Activated T-helper 1 cell treated with Interleukin-2 at 50 U/mL for 16 hours (primary cell): ENCODE measurements at places on chromosomes 4 and X.

- DNase-seq: no peak
Observed at GRCh38 chr4:14857475-14857874, 144.8 kb upstream of the CPEB2 start.

- DNase-seq: no peak
Observed at GRCh38 chrX:104568304-104568915, 2.4 kb downstream of the IL1RAPL2 start.

DNA sequence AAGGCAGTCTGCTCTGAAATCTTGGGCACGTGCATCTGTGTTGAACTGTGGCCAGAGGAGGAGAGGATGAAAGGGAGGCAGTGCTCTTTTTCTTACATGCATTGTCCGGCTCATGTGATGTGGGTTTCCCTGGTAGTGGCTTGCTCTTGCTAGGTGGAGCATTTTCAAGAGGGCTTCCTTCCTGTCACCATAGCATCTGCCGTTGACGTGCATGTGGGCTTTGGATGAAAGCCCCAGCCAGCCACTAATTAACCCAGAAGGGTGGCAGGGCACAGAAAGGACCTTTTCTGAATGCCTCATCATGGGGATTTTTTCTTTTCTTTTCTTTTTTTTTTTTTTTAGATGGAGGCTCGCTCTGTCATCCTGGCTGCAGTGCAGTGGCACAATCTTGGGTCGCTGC is 121.3 kb downstream of the GPR143 start:
- no peak for DNase-seq

DNA sequence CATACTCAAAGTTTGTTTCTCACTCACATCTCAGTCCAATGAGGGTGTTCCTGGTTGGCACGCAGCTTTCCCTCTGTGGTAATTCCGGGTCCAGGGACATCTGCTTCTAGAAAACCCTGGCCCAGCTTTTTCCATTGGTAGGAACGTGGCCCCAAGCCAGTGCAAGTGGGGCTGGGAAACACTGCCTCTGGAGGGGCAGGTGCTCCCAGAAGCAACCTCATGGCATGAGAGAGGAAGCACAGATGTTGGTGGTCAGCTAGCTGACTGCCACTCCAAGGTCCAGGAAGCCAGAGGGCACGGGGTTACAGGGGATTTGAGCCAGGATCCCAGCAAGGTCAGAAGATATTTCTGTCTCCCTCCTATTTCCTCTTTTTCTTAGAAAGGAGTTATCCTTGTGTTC is 47.5 kb downstream of the DCTD start:
- no peak for DNase-seq

DNA sequence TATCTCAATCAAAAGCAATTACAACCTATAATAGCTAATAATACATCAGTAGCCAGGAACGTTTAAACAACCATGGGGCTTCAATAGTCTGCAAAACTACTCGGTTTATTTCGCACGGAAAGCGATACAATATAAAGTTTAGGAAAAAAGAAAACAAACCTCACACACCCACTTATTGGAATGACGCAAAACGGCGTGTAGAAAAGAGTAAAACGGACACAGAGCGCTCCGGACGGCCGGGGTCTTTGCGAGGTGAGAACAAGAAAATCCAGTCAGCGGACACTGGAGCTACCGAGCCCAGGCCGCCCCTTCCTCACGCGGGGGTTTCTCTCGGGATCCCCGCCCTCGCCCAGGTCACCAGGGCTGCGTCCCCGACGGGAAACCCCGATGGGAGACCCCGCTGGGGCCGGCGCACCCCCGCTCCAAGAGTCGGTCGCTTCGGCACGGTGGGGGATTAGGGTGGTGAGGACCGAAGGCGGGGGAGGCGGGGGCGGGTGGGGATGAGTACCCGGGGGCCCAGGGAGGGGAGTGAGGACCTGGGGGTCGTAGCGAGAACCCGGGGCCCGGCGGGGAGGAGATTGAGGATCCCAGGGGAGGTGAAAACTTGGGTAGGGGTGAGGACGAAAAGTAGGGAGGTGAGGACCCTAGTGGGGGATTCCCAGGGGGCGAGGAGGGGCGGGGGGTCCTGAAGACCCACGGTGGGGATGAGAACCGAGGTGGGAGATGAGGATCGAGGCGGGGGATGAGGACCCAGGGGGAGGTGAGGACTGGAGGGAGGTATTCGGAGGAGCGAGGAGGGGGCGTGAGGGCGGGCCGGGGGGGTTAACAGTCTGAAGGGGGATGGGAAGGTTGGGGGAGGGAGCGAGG is 737 bp downstream of the NELFA start:
- DNase-seq: no peak

GRCh38 chr4:26819478-26820095 is 41.1 kb upstream of the STIM2 start:
- DNase-seq: no peak

DNA sequence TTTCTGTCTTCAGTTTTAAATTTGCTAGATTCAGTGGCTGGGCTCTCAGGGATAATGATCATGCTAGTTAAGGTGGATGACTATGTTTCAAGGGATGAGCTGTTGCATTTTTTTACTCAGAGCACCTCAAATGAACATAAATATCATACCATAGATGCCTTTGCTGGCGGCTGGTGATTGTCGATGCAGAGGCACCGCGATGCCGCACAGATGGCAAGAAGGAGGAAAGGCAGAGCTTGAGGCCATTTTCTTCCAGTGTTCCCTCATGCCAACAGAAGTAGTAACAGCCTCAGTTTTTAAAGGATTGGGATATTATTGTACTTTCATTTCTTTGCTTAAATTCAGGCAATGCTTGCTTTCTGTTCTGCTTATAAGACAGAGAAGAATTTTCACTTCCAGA is 654.7 kb upstream of the IGFBP7 start:
- DNase-seq: no peak

DNA sequence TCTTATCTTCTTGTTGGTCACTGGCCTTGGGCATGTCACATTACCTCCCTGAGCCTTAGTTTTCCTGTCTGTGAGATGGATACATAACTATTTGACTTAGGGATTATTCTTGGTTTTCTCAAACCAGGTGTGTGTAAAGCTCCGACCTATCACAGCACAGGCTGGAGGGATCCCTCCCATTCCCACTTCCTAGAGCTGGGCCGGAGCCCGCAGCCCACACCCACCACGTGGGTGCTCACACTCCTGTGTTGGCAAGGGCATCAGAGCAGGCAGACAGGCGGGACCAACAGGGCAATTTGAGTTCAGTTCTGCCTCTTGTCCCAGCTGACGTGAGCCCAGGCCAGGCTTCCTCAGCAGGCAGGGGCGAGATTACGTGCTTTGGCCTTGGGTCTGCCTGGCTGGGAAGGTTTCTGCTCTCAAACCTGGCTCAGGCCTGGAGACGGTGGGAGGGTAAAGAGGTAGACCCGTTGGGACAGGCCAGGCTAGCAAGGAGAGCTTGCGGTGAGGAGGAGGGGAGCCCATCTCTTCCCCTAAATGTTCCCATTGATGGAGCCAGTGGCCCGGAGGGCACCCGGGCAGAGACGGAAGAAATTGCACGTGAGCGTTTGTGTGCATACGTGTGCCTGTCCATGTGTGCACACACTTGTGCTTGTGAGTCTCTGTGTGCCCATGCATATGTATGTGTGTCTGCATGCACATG is 734 bp upstream of the SH3TC1 start:
- DNase-seq: no peak

DNA sequence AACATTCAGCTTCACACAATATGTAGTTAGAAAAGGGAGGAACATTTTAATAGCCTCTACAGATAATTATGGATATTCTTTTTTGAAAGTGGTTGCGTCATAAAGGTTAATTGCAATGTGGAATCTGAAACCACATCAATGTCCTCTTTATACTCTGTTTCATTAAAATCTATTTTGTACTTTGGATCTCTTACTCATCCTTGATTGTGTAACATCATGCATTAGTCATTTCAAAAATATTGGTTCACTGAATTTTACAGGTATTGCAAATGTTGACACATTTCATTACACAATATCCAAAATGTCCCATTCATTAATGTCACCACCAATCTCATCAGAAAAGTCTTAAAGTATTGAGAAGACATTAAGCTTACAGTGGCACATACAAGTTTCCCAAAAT is 62.7 kb upstream of the USP9X start:
- no peak for DNase-seq

DNA sequence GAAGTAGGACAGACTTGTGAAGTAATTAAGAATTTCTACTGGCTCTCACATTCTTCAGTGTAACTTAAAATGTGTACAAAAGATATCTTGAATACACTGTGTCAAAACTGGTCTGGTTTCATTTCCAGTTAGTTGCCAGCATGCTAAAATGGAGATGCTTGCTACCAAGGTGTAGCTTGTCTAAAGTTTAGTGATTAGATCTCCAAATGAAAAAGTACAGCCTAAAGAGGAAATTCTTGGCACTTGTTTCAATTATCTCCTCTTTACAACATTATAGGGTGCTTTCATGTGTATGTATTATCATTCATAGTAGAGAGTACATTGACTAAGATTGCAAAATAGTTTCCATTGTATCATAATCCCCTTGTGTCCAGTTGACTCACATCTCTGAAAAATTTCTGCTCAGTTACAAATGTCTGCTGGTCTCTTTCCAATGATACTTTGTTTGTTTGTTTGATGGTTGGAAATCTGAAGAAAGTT is 97.3 kb upstream of the SPRY1 start:
- DNase-seq: no peak

GRCh38 chrX:134990801-134991481 is at the start of gene SMIM10:
SMIM10 (plus strand) TSS chrX:134990991; CDS start chrX:134991096, 105 bp downstream.
- DNase-seq: peak; percentile 1

DNA sequence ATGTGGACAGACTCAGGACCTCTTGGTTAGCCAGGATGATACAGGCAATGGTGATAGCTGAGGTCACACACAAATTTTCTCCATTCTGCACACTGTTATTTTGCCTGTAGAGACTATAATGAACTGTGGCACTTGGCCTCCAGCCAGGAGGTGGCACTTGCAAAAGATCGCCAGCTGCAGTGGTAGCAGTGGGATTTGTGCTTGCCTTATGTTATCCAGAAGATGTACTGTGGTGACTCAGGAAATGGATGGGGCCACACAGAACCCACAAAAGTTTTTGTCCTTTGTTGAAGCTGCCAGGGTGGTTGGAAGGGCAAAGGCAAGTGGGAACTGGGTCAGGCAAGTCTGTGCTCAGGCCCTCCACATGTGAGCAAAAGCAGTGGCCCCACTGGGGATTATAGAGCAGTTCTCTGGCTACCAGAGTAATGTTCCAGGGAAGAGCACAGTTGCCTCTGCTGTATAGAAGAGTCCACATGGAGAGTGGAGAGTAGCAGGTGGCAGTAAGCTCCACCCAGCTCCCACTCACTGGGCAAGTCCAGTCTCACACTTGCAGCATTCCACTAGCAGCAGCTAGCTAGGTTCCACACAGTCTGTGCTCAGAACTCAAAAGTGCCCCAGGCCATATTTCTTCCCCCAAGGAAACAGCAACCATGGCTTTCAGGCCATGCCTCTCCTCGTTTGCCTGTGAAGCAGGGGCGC is 5.9 kb upstream of the C4orf17 start:
- DNase-seq: no peak

GRCh38 chrX:9144701-9145241 is 110.8 kb upstream of the FAM9B start:
- DNase-seq: no peak

GRCh38 chr4:153045111-153045982 is 109.2 kb downstream of the FHDC1 start:
- DNase-seq: no peak

- DNase-seq: no peak
Observed at GRCh38 chr4:11232015-11232414, 196.7 kb downstream of the HS3ST1 start.

DNA sequence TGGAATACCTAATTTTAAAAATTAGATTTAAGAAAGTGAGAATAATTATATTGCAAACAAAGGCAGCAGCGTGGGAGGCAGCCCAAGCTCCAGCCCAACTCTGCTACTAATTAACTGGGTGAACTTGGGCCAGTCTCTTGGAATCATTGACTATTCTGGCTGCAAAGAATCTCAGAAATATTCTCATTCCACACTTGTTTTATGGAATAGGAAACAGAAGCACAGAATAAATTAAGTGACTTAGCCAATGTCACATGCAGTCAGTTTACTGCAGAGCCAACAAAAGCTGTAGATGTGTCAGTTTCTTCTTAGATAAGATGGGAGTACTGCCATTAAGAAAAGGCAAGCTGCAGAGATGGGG is 132.6 kb upstream of the FAM9B start:
- no peak for DNase-seq

GRCh38 chr4:150501983-150502382 is 80.0 kb upstream of the MAB21L2 start:
- no peak for DNase-seq

GRCh38 chrX:65926095-65927019 is 113.5 kb downstream of the VSIG4 start:
- peak; percentile 20 for DNase-seq

GRCh38 chrX:130117166-130117565 is 6.9 kb upstream of the ELF4 start:
- DNase-seq: no peak

DNA sequence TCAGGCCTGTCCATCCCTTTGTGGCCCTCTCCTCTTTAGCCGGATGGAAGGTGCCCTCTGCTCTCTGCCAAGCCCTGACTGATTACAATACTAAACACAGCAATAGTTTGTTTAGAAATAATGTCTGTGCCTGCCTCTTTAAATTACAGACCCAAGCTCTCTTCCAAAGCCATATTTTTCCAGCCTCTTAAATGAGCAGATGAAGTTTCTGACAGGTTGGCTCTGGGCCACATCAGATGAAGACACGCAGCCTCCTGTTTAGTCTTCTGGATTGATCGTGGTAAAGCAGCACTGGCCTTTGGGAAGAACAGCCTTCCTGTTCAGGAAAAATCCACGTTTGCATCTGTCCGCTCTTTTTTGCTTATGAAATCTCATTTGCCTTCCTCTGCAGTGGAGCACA is 133.6 kb downstream of the CPE start:
- DNase-seq: no peak

GRCh38 chr4:1032861-1033260 is 21.4 kb downstream of the FGFRL1 start:
- no peak for DNase-seq

GRCh38 chr4:184267673-184268583 is 50.3 kb upstream of the ENPP6 start:
- peak; percentile 23 for DNase-seq

GRCh38 chr4:100113732-100114131 is 76.5 kb downstream of the DDIT4L start:
- DNase-seq: no peak

DNA sequence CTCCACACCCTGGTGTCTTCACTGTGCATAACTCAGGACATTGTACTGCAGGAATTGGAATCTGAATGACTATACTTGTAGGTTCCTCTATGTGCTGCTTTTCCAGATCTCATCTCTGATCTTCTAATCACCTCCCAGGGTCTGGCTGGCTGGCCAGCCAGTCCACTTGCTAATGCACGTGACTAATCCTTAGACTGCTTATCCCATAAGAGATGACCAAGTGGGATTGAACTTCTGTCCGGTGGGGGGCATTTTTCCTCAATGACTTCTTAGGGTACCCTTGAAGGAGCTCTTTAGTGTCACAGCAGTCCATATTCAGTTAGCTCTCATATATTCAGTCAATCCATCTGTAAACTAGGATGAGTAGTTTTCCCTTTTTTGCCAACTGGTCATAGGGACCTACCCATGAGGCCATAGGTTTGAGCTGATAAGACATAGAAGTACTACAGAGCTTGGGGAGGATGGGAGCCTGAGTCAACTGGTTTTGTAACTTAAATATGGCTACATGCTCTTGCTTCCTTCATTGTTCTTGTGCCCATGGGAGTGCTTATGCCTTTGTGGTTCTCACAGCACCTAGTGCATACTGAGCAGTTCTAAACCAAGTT is 71.9 kb upstream of the WDR1 start:
- no peak for DNase-seq
